MG63 (cell line): ENCODE measurements at places on chromosomes 12 and 14.

GRCh38 chr12:110641521-110641920 lies 27.6 kb downstream of the TCTN1 start:
- DNase-seq, result no peak

- peak; percentile 94 for DNase-seq
These were observed 9.9 kb downstream of the UBC start for GRCh38 chr12:124904306-124905098.

GRCh38 chr14:36746872-36747271 lies 85.2 kb downstream of the PAX9 start:
- no peak for DNase-seq

DNA sequence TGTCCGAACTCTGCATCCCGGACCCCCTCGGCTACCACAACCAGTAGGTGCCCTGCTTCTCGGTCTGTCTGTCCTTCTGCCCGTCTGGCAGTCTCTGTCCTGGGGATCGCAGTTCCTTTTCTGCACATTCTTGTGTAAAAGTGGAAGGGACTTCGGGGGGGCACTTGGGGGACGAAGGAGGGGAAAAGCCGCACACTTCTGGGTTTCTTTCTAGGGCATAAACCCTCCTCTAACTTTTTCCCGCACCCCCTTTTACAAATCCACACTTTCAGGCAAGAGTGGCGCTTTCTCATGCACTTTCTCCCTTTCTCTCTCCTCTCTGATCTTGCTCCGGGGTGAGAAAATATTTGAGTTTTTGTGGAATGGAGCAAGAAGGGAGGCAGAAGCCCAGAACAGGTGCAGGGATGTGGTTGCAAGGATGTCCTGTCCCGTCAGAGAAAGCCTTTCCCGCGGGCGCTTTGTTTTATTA lies 506 bp downstream of the ESRRB start:
- no peak for DNase-seq

- DNase-seq, result no peak
These were observed 36.3 kb downstream of the PTGER2 start for GRCh38 chr14:52350445-52350844.

GRCh38 chr12:19988001-19988400 lies 380.3 kb upstream of the PDE3A start:
- no peak for DNase-seq

GRCh38 chr12:42744539-42745182 lies 155.1 kb upstream of the PRICKLE1 start:
- DNase-seq, result no peak

DNA sequence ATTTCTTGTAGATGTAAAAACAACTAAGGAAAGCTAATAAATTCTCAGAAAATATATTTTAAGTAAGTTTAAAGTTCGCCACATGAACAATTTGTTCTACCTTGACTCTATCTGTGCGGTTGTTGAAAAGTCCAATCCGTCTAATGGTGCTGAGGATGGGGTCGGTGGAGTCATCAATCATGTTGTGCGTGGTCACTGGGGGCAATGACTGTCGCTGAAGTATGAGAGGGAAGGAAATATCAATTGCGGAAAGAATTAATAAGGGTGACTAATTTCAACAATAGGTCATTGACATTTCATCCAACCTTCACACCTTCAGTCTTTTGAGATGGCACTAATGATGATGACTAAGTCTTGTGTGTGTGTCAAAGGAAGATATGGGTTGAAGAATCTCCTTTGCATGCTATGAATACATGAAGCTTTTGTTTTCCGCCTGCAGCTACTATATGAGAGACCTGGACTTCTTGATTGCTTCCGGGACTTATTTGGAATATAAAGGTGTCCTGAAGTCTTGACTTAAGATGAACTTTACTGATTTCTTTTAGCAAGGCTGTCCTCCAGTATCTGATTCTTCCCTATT lies 32.1 kb downstream of the SPX start:
- no peak for DNase-seq

DNA sequence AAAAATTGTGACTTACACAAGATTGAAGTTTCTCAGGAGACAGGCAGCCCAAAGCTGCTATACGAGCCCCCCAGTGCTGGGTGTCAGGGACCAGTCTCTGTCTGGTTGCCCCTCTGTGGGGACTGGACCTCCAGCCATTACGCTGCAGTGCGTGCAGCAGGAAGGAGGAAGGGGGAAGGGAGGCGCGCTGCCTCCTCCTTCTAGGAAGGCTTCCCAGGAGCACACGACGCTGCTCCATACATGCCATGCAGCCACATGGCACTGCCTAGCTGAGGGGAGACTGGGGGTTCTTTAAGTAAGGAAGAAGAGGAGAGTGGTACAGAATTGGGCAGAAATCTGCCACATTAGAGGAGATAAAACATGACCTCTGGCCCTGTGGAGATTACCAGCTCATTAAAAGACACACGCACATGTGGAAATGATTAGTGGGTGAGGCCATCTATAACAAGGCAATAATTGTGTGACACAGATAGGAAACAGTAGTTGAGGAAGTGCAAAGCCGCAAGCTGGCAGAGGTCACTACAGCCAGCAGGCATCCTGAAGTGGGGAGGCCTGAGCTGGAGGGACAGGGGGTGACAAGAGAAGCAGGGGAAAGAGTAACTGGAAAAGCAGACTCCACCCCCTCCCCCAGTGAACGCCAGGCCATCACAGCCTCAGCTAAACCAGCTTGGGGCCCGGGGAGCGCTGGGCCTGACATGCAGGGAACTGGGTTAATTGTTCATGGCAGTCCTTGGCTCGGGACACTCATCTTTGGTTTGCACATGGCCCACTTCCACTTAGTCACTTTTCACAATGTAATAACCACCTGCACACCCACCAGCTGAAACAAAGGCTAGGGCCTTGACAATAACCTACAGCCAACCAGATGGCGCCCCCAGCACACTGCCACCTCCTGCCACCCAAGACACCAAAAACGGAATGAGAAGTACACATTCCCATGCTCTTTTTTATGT lies 39.6 kb downstream of the CCDC88C start:
- DNase-seq, result no peak

DNA sequence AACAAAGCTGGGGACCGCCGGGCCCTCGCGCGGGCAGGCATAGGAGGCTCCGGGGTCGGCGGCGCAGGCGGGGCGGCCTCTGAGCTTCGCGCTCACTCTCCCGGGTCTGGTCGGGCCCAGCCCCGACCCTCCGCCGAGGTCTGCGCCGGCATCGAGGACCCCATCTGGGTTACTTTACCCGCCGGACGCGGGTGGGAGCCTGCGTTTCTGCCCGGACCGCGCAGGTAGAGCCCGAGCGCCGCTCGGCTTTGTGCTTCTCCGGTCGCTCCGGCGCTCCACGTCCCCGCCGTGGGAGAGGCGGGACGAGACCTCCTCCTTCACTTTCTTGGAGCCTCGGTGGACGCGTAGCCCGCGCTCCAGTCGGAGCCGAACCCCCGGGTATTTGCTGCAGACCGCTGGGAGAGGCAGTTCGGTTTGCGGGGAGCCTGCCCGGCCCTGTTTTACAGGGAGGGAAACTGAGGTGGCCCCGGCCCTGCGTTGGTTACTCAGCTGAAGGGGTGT lies 63.2 kb downstream of the FBXL14 start:
- no peak for DNase-seq

- peak; percentile 39 for DNase-seq
These were observed 23.4 kb upstream of the SLC35F4 start for GRCh38 chr14:57889245-57889644.

DNA sequence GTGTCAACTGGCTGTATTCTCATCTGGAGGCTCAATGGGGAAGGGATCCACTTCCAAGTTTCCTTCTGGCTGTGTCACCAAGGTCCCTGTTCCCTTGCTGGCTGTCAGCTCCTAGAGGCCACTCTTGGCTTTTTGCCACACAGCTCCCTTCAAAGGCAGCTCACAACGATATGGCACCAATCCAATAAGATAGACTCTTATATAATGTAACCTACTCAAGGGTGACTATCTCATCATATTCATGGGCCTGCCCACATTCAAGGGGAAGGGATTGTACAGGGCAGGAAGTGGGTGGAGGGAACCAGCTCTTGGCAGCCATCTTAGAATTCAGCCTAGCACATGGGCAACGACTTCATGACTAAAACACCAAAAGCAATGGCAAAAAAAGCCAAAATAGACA lies 98.7 kb upstream of the PLXNC1 start:
- no peak for DNase-seq

DNA sequence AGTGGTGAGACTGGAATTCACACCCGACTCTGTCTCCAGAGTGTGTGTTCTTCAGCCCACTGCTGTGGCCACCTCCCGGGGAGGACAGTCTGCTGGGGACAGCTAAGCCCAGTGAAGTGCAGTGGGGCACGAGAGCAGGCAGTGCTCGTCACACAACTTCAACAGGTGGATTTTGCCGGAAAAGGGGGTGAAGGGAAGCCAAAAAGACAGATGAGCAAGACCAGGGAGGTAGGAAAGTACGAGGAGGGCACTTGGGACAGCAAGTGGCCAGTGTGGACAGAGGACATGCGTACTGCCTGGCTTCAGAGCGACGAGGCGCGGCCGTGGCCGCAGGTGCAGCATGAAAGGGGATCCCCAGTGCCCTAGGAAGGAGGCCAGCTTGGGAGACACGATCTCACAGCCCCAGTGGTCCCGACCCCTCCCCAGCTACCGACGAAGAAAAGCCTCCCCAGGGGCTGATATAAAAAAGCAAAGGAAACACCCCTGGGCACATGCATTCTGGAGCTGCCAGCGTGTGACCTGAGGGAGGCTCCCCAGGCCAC lies 96.1 kb downstream of the FBXL14 start:
- DNase-seq, result no peak

DNA sequence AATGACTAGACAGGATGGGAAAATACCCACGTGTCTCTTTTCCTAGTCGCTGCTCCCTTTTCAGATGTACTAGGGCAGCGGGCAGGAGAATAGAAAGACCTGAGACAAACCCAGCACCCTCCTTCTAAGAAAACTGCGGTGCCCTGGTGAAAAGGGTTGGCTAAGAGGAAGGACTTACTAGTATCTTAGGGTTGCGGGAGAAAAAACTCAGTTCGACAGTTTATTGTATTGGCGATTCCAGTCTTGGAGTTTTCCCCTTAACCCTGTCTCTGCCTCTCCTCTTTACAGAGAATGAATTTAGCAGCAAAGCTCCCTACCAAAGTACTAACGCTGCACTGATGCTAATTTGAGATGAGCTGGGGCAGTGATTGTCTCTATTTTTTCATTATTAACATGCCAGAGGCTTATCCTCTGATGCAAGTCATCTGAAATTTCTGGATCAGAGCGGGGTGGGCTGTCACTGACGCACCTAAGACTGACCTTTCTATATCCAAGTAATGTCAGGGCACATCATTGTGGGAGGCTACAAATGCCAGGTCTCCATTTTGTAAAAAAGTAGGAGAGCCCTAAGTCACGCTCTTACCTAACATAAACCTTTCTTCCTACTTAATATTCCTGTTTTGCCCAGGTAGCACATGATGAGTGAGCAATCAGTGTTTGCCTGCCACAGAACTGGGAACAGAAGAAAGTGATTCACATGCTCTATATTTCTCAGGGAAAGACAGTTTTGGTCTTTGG lies 916 bp upstream of the PAWR start:
- DNase-seq, result peak; percentile 16

- peak; percentile 27 for DNase-seq
These were observed at the start of gene CNTN1 for GRCh38 chr12:40691913-40692764. Gene CNTN1 (plus strand): TSS chr12:40692439.

- peak; percentile 53 for DNase-seq
These were observed 6.9 kb upstream of the DNM1L start for GRCh38 chr12:32671930-32672780.
